ENCODE measurements at places on chromosomes 2 and 18.

DNA sequence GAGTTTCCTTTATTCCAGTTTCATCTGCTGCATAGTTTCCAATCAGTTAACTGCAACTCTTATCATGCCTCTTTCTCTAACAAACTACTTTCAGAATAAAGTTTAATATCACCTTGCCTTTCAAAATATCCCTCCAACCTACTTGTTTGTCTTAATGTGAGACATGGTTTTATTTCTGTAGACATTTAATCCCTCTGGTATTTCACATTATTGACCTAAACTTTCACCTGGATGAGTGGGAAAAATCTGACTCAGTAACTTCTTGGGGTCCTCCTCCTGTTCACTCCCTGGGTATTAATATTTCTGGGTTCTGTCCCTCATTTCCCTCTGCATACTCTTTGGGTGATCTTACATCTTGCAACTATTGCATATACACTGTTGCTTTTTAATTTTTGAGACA lies 27.9 kb downstream of the MSH6 start:
- DNase-seq: no peak

GRCh38 chr18:79749251-79750191 lies 48.2 kb upstream of the KCNG2 start:
- no peak for DNase-seq

DNA sequence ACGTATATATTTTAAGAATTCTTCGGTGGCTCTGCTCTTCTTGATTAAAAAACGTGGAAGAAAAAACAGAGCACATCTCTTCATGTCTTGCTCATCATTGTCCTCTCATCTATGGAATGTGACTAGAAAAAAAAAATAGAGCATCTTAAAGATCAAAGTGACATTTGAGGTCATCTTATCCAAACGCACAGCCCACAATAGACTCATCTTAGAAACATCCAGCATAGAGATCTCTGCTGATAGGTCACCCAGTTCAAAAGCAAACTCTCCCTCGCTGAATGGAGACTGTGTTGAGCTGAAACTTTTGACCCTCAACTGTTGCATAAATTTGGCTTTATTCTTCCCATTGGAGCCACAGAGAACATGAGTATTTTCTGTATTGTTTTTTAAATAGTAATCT lies 65.2 kb downstream of the CMPK2 start:
- DNase-seq: no peak

DNA sequence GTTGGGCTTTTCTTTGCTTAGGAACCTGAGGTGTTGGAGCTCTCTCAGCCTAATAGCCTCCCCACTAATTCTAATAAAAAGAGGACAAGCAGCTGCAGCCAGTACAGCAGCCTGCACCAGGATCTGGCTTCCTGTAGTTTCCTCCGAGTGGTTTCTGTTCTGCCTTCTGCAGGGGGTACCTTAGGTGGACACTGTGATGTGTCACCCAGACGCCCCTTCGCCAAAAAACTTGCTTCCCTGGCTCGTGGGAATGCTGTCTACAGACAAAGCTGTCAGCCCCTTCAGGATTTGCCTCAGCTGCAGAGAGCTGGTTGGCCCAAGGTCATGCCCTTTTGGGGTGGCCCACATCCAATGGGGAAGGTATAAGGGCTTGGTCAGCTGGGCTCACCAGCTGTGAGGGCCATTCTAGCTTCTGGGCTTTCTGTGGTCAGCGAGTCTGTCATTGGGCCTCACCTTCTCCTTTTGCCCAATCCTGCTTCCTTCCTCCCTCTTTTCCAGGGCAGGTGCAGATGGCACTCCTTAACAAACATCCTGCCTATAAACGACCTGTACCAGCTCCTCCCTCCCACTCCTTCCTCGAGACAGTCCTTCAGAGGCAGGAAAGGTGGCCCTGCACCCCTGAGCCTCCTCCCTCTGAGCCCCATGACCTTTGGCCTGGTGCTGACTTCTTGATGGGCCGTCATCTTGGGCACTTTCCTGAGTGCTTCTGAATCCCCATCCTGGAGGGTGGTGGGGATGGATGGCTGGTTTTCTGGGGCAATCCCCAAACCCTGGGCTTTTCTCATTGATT lies 44.0 kb upstream of the ROCK2 start:
- no peak for DNase-seq

DNA sequence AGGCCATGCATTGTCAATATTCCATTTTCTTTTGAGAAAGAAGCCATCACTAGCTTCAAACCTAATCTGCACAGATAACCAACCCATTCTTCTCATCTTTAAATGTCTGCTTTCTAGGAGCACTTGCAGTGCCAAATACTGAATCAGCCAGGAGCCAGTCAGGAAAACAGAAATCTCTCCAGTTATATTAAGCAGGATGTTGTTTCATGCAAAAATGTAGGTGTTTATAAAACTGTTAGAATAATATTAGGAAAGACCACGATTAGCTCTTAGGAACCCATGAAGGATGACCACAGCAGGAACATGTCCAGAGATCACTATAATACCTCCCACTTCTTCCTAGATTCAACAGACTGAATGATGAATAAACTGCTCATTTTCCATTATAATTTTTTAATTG lies 86.0 kb downstream of the TTC32 start:
- DNase-seq: no peak

GRCh38 chr18:32769071-32769585 lies 3.7 kb downstream of the KLHL14 start:
- DNase-seq: no peak

GRCh38 chr2:235605312-235606003 lies 111.6 kb downstream of the AGAP1 start:
- no peak for DNase-seq

DNA sequence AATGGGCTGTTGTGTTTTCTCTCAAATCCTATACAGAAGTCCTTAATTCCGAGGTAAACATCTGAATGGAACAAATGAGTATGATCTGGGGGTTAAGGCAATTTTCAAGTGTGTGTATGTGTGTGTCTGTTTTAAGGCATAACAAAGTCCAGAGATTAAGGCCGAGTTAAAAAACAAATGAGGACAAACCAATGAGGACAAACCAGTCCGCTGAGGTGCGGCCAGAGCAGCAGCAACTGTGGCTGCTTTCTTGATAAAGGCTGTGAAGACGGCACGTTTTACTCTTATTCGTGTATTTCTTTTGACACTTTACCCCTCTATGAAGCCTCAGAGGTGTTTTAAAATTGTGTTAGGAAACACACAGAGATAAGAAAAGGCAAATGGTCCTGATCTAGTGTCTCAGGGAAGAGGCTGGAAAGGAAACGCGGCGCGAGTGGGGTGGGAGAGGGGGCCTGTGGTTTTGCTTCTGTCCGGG lies 495 bp upstream of the GULP1 start:
- no peak for DNase-seq

DNA sequence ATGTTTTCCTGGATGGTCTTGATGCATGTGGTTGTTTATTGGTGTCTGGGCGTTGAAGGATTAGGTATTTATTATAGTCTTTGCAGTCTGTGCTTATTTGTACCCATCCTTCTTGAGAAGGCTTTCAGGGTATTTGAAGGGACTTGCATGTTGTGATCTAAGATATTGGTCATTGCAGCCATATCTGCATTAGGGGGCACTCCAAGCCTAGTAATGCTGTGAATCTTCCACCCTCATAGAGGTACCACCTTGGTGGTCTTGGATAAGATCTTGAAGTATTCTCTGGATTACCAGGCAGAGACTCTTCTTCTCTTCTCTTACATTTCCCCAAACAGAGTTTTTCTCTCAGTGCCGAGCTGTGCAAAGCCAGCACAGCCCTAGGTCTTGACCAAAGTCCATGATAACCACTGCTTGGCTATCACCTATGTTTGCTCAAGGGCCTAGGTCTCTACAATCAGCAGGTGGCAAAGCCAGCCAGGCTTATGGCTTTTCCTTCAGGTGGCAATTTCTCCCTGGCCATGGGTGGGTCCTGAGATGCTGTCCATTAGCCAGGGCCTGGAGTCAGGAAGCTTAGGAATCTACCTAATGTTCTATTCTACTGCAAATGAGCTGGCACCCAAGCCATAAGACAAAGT lies 15.4 kb upstream of the PPP1R1C start:
- no peak for DNase-seq

DNA sequence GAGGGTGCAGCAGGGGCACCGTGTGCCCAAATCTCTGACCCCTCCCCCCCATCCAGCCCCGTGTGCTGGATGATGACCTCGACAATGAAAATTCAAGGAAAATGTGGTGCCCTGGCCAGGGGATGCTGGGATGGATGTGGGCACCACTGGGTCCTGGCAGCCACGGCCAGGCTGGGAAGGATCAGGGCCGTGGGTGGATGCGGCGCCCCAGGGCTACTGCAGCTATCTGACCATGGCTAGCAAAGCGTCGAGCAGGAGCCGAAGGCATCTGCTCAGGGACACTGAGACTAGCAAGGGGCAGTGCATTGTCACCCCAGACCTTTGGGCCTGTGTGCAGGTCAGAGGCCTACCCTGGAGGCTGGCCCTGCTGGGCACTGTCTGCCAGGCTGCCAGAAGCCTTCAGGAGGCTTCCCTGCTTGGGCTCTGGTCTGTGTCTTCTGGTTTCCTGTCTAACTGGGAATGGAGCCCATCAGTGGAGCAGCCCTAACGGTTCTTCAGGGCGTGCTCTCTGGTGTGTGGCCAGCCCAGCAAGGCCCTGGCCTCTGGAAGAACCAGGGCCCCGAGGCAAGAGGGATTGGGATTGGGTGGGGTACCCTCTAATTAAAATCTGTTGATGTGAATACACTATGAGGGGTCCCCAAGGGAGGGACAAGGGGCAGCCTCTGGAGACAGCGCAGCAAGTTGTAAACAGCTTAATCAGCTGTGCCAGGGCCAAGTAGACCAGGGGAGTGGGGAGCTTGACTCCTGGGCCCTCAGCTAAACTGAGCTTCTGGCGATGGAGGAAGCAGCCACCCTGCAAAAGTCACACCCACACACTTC lies 98.0 kb downstream of the STPG4 start:
- DNase-seq: no peak

DNA sequence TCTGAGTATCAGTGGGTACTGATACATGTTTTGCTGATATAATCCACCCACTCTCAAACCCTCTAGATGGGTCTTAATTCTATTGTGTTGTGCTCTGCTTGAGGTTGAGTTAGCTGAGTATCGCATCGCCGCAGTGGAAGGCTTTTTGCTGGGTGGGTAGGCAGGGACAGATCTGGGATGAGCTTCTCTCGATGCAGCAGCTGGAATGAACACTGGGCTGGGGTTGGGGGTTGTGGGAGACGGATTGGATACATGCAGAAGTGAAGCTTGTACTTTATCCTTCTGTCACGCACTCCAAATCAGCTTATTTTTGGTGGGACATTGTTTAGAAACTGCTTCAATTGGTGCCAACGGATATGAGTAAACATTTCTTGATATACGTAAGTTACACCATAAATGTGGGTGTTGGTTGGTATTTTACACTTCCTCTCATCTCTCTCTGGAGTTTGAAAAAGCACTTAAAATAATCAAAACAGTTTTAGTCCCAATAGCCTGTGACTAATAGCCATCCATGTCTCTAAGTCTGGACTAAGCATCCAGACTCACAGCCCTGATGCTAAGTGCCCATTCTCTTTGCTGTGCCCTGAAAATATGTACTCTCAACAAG lies 107.1 kb downstream of the POLE4 start:
- no peak for DNase-seq

DNA sequence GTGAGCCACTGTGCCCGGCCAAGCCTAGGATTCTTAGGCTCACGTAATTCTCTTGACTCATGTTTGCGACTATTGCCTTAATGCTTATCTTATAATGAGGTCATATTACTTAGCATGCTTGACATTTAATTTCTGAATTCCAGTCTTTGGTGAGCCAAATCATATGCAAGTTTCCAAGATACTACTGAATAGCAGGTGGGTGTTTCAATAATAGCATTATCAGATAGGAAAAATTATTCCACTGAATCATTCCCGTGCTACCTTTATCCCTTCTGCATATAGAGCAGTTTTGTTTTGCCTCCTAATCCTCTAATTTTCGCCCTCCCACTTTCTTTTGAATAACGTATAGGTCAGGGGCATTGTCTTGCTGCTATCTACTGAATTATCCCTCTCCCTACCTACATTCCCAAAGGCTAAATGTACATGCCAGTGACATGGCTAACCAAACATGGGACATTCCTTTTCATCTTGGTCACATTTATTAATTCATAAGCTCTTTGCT lies 4.9 kb downstream of the DAW1 start:
- no peak for DNase-seq

DNA sequence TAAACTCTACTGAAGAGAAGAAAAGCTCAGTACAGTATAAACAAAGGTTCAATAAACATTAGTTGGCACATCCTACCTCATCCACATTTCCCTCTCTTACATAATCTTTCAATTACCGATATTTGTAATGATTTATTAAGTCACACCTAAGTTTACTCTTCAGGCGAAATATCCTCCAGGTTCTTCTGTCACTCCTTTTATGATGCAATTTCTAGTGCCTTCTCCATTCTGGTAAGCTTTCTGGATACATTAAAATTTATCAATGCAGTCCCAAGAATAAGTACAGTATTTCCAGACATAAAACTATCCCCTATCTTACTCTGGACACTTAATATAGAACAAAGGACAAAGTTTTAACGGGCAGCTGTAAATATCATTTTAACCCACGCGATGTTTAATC lies 5.6 kb downstream of the HNRNPLL start:
- no peak for DNase-seq

DNA sequence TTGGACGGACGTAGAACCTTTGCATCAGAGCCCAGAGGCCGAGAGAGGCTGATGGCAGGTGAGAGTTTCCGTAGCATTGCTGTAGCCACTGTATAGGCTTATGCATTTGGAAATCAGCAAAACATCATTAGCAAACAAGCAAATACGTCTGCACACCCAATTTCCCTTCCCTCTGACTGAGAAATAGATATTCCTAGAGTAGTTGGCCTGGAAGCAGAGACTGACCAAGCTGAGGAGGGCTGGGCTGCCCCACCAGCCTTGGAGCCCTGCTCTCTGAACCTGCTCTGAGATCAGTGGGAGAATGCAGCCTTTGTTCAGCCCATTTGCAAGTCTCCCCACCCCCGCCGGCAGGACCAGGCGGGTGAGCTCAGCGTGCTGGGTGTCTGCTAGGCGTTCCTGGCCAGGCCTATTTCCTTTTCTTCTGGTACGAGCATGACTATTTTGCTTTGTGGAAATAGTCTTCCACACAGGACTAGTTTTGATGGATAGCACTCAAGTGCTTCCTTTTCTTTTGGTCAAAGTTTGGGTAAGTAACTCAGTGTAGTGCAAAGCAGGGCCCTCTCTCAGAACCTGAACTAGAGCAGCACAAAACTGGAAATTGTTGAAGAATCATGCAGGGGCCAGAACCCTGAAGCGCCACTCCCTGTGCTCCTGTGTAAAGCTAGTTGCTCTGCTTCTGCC lies 21.9 kb upstream of the RNF149 start:
- DNase-seq: peak; percentile 59

DNA sequence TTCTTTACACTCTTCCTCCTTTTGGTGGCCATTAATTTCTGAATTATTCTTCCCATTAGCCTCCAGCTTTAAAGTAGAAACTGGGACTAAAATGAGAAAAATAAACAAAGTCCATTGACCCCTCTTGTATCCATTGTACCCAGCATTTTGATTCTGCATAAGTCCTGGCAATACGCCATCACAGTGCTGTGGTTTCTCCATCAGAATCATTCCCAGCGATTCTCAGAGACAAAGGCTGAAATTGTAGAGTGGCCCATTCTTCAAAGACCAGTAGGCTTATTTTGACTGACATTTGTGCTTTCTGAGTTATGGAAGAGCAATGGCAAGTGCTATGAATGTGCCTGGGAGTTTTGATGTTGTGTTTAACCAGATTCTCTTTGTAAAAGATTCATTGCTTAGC lies 199.3 kb upstream of the GALNT5 start:
- no peak for DNase-seq

Measured in DND-41 (cell line).